ENCODE measurements at places on chromosomes 4 and X.

DNA sequence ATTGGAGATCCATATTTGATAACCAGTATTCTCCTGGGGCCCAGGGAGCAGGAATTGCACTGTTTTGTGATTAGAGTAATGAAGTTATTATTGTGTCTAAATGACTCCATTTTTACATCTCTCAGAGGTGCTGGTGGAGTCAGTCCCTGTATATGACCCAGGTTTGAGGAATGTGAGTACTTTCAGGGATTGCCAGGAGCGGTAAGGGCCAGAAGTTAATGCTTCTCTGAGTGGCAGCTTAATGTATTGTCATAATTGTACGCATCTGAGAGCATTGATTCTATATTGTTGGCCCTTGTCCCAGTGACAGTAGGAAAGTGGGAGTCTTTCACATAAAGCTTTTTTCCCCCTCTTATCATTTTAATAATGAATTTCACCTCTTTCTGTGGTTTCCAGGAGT lies 146.2 kb downstream of the GATB start:
- no peak for DNase-seq

GRCh38 chrX:34978171-34978570 lies 35.6 kb downstream of the FAM47B start:
- no peak for DNase-seq

- DNase-seq: no peak
These were observed 223.1 kb upstream of the SLIT2 start for GRCh38 chr4:20028645-20029044.

DNA sequence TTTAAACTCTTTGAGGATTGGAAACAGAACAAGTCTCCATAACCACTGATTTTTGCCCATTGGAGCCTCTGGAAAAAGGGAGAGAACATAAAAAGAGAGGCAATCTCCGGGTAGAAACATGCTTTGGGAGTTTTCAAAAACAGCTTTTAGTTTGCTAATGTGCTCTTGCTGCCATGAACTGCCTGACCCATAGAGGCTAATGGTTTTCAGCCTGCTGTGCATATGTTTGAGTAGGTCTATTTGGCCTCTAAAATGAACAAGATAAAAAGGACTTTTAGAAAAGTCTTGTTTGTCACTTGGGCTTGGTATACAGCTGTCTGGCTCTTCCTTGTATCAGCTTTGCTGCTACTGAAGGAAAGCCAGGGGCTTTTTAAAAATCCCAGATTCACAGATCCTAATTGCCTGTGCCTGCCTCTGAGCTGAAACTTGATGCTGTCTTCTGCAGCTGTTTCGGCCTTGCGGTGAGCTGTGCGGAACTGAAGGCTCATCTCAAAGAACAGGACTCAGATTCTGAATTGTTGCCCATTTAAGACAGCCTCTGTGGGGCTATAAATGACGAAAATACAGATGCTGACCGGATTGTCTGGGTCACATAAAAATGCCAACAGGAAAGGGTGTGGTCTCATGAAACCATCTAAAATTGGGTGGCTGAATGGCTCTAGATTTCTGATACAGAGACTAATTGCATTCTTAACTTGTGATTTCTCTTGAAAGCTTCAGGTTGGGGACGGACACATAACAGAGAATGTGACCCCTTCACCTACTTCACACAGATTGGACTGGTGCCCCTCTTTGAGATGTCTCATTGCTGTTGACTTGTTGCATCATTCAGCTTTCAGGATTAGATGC lies 18.4 kb upstream of the ZNF41 start:
- no peak for DNase-seq

- DNase-seq: no peak
These were observed 73.6 kb downstream of the CPEB2 start for GRCh38 chr4:15075875-15076274.

DNA sequence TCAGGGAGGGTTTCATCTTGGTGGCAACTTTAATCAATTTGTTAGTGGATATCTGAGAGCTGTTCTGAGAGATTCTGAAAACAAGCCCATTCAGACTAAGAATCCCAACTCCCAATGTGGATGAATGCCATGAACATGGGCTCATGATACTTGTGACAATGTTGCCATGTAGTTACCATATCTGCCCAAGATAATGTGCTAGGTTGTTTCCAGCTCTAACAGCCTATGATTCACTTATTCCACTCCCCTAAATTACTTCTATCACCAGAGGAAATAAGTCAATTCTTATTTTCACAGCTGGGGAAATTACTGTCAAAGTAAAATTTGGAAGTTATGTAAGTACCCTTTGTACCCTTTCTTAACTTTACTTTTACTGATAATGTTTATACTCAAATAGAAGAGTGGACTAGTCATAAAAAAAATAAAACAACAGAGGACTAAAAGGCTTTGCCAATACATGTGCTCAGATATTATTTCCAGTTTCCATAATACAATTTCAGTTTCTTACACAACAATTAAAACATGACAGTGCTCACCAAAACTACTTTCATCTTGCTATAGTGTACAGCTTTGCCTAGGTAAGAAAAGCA lies 1101.7 kb upstream of the INTU start:
- DNase-seq: no peak

- DNase-seq: no peak
These were observed 245.8 kb downstream of the ADAMTS3 start for GRCh38 chr4:72323227-72323626.

- no peak for DNase-seq
These were observed 220.3 kb downstream of the PTTG2 start for GRCh38 chr4:38180456-38180855.

DNA sequence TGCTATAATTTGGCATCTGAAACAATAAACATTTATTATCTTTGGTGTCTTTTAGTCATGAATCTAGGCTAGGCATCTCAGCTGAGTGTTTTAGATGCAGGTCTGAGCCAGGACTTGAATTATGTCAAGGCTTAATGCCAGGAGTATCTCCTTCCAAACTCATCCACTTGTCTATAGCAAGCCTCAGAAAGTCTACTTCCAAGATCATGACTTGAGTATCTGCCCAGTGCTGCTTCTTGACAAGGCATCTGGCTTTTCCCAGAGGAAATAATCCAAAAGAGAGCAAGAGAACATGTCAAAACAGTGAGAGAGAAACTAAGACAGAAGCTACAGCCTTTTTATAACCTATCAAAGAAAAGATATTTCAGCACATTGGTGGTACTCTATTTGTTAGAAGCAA lies 1052.1 kb upstream of the PCDH10 start:
- no peak for DNase-seq

- DNase-seq: no peak
These were observed 16.9 kb upstream of the MED28 start for GRCh38 chr4:17597517-17597916.

- no peak for DNase-seq
These were observed 39.9 kb downstream of the FAM149A start for GRCh38 chr4:186144198-186144945.

Data from activated T-helper 9 cell treated with anti-CD3 and anti-CD28 coated beads, Interleukin-2, amount 50 U/mL, for 16 hours (primary cell).